Renal pelvis (tissue), 12 donors: ENCODE measurements at places on chromosomes 1 and 21. TPM values are rescaled to one million over a fixed set of nuclear protein-coding genes. Genes with fewer than 3 reads are reported as not detected.

The KCNE2 gene
- 1.0 TPM for polyA plus RNA-seq

The OXCT2 gene
- polyA plus RNA-seq, result 0.28 TPM

The OR2L13 gene
- not detected for polyA plus RNA-seq

The DNASE2B gene
- polyA plus RNA-seq, result not detected

DNA sequence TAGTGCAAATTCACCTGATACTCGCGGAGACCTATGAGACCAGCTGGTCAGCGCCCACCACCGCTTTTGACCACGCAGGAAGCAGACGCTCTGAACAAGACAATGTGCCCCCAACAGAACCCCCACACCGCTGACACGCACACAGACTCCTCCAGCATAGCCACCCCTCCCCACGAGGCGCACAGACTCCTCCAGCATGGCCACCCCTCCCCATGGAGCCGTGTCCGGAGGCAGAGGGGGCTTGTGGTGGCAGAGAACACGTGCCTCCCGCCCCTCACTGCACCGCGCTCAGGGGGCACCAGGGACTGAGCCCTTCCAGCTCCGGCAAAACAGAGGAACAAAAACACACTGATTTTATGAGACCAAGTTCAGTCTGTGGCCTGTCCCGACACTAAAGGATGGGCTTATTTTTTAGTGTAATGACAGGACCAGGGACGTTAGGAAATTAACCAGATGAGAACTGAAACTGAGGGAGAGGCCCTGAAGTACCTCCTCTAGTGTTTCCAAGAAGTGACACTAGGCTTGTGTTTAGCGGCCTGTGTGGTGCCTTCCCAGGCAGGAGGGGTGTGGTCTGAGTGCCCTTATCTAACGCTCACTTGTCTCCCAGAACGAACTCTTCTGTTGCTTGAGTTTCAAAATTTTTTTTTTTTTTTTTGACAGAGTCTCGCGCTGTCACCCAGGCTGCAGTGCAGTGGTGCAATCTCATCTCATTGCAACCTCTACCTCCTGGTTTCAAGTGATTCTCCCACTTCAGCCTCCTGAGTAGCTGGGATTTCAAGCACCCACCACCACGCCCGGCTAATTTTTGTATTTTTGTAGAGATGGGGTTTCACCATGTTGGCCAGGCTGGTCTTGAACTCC, 10.0 kb upstream of the AGPAT3 start:
- no peak for DNase-seq

GRCh38 chr21:26840201-26840600, 5.0 kb downstream of the ADAMTS1 start:
- no peak for DNase-seq

- DNase-seq, result no peak
These were observed 16.1 kb upstream of the RCAN3 start for GRCh38 chr1:24486331-24487065.
